Stimulated activated CD4-positive, alpha-beta T cell treated with anti-CD3 and anti-CD28 coated beads, Interleukin-1b, Interleukin-23, amount 100 ng/mL, for 1 hour (primary cell): ENCODE measurements at places on chromosomes 7 and 10.

DNA sequence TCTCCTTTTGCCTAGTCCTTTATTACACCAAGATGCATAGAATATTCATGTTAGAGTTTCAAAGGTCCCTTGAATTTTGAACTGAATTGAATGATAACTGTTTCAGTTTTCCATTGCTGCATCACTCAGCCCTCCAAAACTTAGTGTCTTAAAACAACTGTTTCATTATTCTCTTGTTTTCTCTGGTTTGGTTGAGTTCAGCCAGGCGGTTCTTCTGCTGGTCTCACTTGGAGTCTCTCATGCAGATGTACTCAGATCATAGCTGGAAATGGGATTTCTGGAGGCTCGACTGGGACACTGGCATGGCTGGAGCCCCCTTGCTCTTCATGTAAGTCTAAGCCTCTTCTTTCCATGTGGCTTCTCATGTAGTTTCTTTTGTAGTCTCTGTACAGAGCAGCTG lies 107.2 kb upstream of the MKI67 start:
- no peak for DNase-seq

DNA sequence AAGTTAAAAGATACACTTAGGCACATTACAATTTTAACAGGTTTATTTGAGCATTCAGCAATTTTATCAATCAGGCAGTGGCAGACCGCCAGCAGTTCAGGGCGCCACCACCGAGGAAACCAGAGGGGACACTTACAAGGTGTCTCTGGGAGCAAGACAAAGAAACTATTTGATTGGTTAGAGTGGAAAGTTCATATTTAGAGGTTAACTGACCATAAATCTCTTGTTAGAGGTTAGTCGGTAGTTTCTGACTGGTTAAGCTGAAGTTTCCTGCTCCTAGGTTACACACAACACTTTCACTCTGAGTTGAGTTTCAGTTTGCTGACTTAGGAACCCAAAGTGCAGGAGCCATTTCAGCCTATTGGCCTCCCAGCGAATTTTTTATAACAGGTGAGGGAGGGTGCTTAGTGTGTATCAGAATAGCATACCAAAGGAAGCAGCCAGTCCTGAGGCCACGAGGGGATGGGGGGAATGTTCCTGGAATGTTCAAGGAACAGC lies 10.8 kb upstream of the PVRIG start:
- no peak for DNase-seq

GRCh38 chr10:47095211-47095610 lies 184.0 kb downstream of the PTPN20 start:
- no peak for DNase-seq

- no peak for DNase-seq
These were observed 575 bp downstream of the DLG5 start for GRCh38 chr10:77925795-77926565.

- DNase-seq = no peak
These were observed 199.6 kb upstream of the CELF2 start for GRCh38 chr10:10818082-10818481.

- no peak for DNase-seq
These were observed 256.4 kb downstream of the CAMK1D start for GRCh38 chr10:12605580-12606405.

DNA sequence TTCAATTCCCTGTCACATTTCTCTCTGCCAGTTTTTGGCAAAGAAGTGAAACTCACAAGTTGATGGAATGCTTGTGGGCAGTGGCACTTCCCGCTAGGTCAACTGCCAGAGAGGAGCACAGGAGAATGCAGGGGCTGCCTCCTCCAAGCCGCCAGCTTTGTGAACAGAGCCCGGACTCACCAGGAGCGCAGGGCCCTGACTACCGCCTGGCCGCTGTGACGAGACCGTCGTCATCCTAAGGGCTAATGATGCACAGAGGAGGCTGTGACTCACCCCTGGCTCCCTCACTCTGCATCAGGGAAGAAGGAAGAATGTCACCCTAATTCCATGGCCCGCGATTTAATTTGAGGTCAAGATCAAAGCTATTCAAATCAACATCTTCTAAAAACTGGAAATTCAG lies 123.9 kb downstream of the TAX1BP1 start:
- DNase-seq = no peak

DNA sequence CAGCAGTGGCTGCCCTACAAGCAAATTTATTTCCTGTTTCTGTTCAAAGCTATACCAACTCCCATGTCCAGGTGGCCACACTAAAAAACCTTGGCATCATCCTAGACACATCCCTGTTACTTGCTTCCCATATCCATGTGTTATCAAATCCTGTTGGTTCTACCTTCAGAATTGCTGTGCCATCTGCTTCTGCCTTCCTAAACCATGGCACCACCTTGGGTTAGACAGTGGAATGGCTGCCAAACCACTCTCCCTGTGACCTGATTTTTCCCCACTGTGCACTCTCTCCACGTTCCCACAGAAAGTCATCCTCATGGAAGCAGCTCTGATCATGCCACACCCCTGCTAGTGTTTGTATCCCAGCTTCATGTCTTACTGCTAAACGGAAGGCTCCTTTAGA lies 697.6 kb upstream of the GALNT17 start:
- DNase-seq = no peak

- DNase-seq = no peak
These were observed 61.2 kb downstream of the PRKCQ start for GRCh38 chr10:6518791-6519429.

- DNase-seq = no peak
These were observed 804 bp downstream of the UNC5B start for GRCh38 chr10:71213127-71213621.

- DNase-seq = no peak
These were observed 900.6 kb downstream of the KCNMA1 start for GRCh38 chr10:76736815-76737618.

- DNase-seq = no peak
These were observed 245.0 kb downstream of the CELF2 start for GRCh38 chr10:11262494-11263345.
